ENCODE measurements at places on chromosomes 1 and 21.
A peak's percentile ranks its signal among the peaks of the same experiment; 100 is the strongest.

DNA sequence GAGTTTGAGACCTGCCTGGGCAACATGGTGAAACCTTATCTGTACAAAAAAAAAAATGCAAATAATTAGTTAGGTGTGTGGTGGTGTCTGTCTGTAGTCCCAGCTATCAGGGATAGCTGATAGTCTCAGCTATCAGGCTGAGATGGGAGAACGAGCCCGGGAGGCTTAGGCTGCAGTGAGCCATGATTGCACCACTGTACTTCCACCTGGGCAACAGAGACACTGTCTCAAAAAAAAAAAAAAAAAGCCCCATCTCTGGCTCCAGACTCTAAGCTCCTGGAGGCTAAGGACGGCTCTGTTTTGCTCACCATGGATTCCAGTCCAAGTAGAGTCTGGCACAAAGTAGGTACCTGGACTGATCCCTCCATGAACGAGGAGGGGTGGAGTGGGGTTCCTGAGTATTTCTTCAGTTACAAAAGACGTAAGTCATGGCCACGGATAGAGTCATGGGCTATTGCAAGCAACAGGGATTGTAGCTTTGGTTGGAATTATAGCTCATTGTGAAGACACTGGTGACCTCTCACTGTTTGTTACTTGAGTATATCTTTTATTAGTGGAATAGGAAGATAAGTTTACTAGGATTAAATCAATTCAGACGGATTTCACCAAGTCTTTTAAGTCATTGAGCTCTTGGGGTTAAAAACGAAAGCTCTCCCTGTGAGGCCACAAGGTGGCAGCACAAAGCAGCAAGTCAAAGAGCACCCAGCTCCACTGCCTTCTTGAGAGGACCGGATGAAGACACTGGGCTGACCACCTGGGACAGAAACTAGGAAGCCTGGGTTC is 35.6 kb upstream of the TMEM61 start:
- DNase-seq, result peak; percentile 85

GRCh38 chr1:43708002-43708410 is 670 bp downstream of the ST3GAL3 start:
- DNase-seq, result no peak

DNA sequence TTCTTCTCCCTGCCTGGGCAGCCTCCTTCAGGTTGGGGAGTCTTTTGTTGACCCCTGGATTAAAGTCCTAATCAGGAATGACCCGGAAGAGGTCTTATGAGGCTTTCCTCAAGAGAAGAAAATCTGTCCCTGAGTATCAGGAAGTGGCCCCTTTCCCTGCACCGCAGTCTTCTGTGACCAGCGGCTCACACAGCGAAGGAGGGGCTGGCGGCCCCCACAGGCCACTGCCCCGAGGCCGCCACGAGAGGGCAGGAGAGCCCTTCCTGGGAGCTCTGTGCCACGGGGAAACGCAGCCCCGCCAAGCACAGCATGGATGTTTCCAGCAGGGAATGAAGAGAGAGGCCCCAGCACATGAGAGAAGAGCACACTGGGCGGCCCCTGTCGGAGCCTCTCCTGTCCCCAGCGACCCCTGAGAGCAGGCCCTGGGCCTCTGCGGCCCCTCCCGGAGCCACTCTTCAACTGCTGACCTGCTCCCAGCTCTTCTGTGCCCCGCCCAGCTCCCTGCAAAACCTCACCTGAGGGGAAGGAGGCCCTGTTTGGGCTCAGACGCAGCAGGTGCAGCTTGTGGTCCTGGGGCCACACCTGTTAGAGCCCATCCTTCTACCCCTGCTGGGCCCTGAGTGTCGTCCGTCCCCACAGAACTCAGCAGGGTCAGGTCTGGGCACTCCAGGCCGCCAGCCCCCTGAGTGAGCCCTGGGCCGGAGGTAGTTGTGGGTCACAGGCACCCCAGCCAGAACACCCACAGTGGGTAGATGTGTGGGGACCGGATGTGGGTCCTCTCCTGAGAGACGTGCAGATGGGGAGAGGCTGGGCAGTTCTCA is 4.9 kb upstream of the POFUT2 start:
- DNase-seq, result peak; percentile 91

GRCh38 chr1:39676948-39677548 is 5.1 kb upstream of the NT5C1A start:
- no peak for DNase-seq

GRCh38 chr1:25428475-25429166 is 2.1 kb upstream of the MACO1 start:
- DNase-seq, result no peak

GRCh38 chr21:26782747-26783146 is 62.5 kb downstream of the ADAMTS1 start:
- DNase-seq, result no peak

DNA sequence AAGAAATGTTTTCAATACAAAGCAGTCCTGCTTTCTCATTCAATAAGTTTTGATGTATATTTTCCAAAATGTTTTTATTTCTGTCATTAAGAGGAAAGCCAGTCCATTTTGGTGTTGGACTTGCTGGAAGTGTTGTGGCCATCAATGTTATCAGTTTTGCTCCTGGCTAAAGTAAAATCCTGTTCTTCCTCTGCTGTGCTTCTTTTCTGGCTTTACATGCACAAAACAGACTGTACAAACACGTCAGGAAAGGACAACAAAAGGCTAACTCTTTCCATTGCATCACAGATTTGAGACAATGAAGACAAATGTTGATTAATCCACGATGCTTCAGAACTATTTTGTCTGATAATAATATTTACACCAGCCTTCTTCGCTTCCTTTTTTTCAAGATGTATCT is 735.4 kb downstream of the LTN1 start:
- peak; percentile 27 for DNase-seq

DNA sequence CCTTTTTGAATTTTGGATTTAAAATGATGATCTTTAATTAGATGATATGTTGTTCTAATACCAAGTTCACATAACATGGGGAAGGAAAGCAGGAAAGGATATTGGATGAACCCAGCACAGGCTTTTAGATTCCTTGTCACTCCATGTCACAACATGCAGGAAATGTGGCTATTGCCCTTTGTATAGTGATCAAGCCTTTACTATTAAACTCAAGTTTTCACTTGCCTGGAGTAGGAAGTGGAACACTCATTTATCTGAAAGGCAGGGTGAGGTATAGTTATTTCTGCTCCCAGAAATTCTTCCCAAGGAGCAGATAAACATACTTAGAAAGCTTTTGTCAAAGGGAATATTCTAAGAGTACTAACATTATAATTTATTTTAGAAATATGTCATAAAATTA is 37.2 kb upstream of the BCAS2 start:
- no peak for DNase-seq

GRCh38 chr1:162219461-162219860 is 150.0 kb downstream of the NOS1AP start:
- no peak for DNase-seq

DNA sequence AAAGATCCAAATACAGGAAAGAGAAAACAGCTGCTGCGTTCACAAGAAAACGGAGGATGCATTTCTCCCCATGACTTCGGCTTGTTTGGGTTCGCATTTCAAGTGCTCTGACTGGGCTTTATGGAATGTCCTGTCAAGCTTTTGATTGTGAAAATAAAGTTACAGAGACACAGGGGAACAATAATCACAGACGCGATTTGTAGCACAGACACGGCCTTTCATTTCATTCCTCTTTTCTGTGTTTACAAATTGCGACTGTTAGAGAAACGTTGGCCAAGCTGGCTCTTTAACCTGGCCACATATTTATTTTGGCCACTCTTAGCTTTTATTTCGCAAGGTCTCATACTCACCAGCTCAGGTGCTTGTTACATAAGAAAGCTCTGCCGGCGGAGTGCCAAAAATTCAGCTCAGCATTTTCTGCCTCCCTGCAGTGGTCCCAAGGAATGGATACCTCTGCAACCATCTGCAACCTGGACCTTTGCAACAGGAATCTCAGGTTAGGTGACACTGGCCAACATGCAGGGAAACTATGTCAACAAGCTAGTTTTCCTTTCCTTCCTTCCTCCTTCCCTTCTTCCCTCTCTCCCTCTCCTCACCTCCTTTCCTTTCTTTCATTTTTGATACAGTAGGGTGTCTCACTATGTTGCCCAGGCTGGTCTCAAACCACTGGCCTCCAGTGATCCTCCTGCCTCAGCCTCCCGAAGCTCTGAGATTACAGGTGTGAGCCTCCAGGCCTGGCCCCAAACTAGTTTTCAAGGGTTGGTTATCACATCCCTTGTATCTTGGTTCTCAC is 58.2 kb upstream of the SLC45A1 start:
- DNase-seq, result peak; percentile 81

- DNase-seq, result no peak
Observed at GRCh38 chr1:37851262-37851661, 8.1 kb downstream of the MTF1 start.

GRCh38 chr1:54836594-54836993 is 35.5 kb upstream of the TTC22 start:
- DNase-seq, result no peak

DNA sequence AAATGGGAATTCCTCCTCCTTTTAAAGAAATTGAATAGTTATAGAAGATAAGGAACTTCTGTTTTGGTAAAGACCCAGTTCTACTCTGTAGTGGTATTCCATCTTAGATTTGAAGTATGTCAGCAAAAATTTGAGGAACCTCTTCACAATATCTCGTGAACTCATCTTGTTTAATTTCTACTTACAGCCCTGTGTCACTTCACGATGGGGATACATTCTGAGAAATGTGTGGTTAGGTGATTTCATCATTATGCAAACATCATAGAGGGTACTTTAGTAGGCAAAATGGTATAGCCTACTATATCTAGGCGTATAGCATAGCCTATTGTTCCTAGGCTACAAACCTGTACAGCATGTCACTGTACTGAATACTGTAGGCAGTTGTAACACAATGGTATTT is 36.0 kb downstream of the ALG6 start:
- DNase-seq, result no peak

DNA sequence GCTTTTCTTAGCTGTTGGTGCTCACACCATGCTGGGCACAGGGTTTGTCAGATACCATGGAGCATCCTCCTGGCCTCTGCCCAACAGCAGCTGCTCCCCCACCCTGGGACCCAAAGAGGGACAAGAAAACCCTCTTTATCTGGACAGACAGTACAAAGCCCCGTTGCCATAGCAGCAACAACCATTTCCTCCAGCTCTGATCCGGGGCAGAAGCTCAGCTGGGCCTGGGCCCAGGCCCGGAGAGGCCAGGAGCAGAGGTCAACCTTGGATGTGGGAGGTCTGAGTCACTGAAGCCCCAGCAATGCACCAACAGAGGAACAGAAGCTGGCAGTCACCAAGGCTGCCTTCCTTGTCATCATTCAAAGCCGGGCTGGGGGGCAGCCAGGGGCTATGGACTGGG is 228.4 kb upstream of the POU3F1 start:
- peak; percentile 62 for DNase-seq

GRCh38 chr1:9413071-9413876 is 120.6 kb downstream of the SPSB1 start:
- DNase-seq, result peak; percentile 81

GRCh38 chr21:26782331-26782730 is 62.9 kb downstream of the ADAMTS1 start:
- no peak for DNase-seq

DNA sequence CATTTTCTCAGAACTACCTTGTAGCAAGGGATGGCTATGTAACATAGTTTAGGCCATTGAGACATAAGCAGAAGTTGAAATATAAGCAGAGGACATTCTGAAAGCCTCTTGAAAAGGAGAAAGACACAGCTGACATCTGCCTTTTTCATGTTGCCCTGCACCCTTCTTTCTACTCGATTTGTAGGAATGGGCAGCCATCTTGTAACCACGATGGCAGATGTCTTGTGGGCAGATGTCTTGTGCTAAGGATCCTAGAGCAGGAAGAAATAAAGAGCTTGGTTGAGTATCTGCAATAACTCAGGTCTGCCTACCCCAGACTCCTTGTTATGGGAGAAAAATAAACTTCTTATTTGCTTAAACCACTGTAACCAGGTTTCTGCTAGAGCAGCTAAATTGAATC is 351.0 kb downstream of the PDE4B start:
- DNase-seq, result no peak

DNA sequence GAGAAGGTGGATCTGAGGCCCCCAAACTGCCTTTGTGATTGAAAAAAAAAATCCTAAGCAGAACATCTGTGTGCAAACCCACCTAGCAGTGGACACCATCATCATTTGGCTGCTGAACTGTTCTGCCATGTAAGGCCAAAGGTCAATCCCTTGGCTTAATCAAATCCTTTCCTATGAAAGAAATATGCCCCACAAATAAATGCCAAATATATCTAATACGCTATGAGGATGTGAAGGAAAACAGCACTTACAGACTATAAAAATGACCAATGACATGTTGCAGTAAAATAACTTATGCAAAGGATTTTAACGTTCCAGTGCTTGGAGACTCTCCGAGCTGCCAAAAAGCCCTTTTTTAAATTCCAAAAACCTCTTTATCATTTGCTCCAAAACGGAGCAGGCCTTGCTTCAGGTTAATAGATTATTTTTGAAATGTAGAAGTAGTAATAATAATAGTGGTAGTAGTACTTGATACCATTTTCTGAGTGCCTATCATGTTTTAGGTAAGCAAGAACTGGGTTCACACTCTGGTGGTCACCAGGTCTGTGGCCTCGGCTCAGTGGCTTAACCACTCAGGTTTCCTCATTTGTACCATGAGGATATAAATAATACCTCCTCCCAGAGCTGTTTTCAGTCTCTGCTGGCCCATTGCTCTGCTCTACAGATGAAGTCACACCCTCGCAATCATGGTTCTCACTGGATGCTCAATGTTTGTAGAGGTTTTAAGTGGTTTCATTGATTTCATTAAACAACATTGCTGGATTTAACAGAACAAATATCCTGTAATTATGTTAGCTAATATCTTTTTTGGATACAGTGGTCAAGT is 47.9 kb upstream of the EDEM3 start:
- no peak for DNase-seq

DNA sequence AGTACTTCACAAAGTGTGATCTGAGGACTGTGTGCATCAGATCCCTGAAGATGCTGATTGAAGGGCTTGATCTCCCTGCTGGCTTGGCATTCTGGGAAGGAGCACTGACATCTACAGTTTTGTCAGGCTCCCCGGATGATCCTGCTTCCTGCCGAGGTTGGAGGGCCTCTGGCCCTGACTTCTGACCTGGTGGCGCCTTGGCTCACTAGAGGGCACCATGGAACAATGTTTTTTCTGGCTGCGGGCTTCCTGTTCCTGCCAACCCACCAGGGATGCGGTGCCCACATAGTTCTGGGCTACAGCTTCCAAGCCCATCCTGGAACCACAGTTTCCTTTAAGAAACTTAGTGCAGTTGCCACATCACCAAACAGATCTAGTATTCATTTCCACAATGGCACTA is 38.8 kb upstream of the RASAL2 start:
- DNase-seq, result no peak

DNA sequence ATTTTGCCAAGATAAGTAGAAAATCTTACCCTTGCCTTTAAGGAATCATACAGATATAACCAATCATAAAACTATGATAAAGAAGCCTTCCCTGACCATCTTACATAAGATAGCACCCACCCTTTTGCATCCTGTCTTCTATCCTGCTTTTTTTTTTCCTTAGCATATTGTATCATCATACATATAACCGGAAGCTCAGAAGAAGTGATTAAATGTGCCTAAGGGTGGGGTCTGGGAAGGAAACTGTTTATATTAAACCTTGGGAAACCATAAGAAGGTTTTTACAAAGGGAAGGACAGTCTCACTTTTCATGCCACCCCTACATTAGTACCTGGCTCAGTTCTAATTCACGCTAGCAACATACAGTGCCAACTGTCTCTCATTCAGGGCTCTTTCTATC is 66.8 kb downstream of the LUZP1 start:
- no peak for DNase-seq
